Natural killer cell treated with Interleukin-12 subunit alpha and Interleukin-12 subunit beta and Interleukin-15 and Interleukin-18, amount 100 ng/mL, for 72 hours (primary cell): ENCODE measurements at places on chromosomes 4 and X. TPM values are rescaled to one million over a fixed set of nuclear protein-coding genes. Genes with fewer than 3 reads are reported as not detected.

Gene PRDM5
- not detected for total RNA-seq

Gene NMU
- not detected for total RNA-seq

Gene PASD1
- total RNA-seq = not detected

Gene USP46
- total RNA-seq = 15.7 TPM

DNA sequence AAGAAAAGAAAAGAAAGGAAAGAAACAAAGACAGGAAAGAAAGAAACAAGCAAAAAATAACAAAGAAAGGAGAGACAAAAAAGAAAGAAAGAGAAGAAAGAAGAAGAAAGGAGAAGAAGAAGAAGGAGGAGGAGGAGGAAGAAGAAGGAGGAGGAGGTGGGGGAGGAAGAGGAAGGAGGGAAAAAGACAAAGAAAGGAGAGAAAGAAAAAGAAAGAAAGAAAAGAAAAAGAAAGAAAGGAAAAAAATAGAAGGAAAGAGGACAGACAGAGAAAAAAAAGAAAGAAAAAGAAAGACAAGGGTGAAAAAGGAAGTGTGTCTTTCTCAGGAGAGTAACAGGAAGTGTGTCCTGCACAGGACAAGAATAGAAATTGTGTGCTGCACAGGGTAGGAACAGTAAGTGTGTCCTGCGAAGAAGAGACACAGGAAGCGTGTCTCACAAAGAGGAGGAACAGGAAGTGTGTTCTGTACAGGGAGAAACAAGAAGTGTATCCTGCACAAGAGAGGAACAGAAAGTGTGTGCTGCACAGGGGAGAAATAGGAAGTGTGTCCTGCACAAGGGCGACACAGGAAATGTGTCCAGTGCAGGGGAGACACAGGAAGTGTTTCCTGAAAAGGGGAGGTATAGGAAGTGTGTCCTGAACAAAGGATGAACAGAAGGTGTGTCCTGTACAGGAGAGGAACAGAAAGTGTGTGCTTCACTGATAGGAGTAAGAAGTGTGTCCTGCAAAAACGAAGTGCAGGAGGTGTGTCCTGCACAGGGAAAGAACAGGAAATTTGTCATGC is 101.2 kb downstream of the ARSF start:
- peak overlapping the region; percentile 97 for H3K4me3 ChIP-seq
- no peak for DNase-seq
- H3K27me3 ChIP-seq = peaks cover 16% of the 10 kb centered on the region
- peak overlapping the region; percentile 88 for H3K27ac ChIP-seq
- H3K4me1 ChIP-seq = peaks cover 26% of the 10 kb centered on the region
- peaks cover 29% of the 10 kb centered on the region for H3K36me3 ChIP-seq

- no peak overlapping the region for H3K4me3 ChIP-seq
- H3K27me3 ChIP-seq = no peaks in the 10 kb centered on the region
- no peak overlapping the region for H3K27ac ChIP-seq
- DNase-seq = no peak
- no peaks in the 10 kb centered on the region for H3K36me3 ChIP-seq
Measured at GRCh38 chr4:41613821-41614220, 75.9 kb downstream of the LIMCH1 start.

DNA sequence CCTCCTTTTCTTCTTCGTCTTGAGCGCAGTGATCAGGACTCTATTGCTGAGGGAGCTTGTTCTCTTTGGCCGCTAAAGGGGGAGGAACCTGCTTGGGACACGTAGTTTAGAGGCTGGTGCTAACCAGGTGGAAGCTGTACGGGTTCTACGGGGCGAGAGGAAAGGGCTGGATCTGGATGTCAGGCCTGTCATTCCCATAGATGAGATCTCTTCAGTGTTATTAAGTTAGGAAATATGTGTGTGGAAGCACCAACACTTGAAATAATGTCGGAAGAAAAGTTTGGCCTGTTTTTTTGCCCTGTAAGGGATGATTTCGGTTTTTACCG is 643 bp downstream of the SRP72 start:
- H3K27ac ChIP-seq = peak overlapping the region; percentile 99
- no peaks in the 10 kb centered on the region for H3K27me3 ChIP-seq
- peaks cover 16% of the 10 kb centered on the region for H3K36me3 ChIP-seq
- no peak for DNase-seq
- H3K4me3 ChIP-seq = peak overlapping the region; percentile 100

- no peaks in the 10 kb centered on the region for H3K36me3 ChIP-seq
- no peak for DNase-seq
- H3K27me3 ChIP-seq = peaks cover 6% of the 10 kb centered on the region
- no peak overlapping the region for H3K27ac ChIP-seq
- no peak overlapping the region for H3K4me3 ChIP-seq
Measured at GRCh38 chrX:103626855-103627254, 1.9 kb upstream of the TCEAL1 start.

GRCh38 chrX:29662759-29663503 is 552.4 kb upstream of the MAGEB2 start:
- no peaks in the 10 kb centered on the region for H3K36me3 ChIP-seq
- no peak overlapping the region for H3K4me3 ChIP-seq
- H3K4me1 ChIP-seq = no peaks in the 10 kb centered on the region
- DNase-seq = no peak
